Neural crest cell (in vitro differentiated cells): ENCODE measurements at places on chromosomes 12 and 14.

- H3K4me1 ChIP-seq, result peaks cover 19% of the 10 kb centered on the region
- peak overlapping the region; percentile 6 for H3K4me3 ChIP-seq
- peaks cover 56% of the 10 kb centered on the region for H3K27me3 ChIP-seq
- DNase-seq, result no peak
- H3K27ac ChIP-seq, result no peak overlapping the region
These were observed 2.9 kb upstream of the PPP4R4 start for GRCh38 chr14:94171208-94171607.

DNA sequence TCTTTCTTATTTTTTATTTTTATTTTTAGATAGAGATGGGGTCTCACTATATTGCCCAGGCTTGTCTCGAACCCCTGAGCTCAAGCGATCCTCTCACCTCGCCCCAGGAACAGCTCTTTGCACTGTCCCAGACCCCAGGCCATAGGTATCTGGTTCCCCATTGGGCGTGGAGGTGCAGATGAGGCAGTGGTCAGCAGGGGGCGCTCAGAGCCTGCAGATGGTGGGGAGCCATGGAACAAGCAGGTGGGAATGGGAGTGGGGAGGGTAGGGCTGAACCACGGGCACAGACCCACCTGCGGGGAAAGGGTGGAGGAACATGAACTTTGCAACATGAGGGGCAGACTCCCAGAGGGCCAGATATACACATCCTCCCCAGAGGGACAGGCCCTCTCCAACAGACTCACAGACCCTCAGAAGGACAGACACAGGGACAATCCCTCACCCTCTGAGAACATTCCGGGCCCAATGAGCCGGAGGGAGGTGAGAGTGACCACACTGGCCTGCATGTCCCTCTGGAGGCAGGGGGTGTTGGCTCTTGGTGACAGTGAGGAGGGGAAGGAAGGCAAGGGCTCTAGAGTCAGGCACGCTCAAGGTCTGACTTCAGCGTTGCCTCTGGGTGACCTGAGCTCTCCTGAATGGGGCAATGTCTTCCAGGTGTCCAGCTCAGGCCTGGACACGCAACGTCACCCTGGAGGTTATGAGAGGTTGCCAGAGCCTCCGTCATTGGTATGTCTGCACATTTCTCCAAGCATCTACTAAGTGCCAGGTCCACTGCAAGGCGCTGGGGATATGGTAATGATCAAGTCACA, 34.9 kb downstream of the KRT80 start:
- H3K4me3 ChIP-seq, result no peak overlapping the region
- no peaks in the 10 kb centered on the region for H3K27me3 ChIP-seq
- peak; percentile 87 for DNase-seq

DNA sequence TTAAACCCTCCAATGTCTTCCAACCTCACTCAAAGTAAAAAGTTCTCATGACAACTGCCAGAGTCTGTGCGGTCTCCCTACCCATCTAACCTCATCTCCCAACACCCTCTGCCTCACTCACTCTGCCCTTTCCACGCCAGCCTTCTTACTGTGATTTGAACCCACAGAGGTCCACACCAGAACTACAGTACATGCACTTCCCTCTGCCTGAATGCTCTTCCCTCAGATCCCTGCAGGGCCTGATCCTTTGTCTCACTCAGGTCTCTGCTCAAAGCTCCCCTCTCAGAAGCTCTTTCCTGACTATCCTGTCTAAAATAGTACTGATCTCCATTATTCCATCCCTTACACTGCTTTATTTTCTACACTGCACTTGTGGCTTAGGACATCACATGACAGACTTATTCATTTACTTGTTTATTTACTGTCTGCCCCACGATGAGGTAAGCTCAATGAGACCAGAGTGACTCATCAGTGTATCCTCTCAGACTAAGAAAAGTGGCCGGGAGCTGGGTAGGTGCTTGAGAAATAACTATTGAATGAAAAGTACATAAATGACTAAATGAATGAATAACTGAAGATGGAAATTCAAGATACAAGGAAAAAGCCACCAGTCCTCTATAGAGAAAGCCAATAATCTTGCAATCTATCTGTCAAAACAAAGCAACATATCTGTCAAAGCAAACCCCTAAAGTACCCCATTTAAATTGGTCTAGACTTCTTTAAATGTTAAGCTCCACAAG, 17.1 kb downstream of the POMT2 start:
- H3K36me3 ChIP-seq, result peaks cover 6% of the 10 kb centered on the region
- H3K27ac ChIP-seq, result peak overlapping the region; percentile 79
- H3K27me3 ChIP-seq, result no peaks in the 10 kb centered on the region
- peaks cover 49% of the 10 kb centered on the region for H3K4me1 ChIP-seq

DNA sequence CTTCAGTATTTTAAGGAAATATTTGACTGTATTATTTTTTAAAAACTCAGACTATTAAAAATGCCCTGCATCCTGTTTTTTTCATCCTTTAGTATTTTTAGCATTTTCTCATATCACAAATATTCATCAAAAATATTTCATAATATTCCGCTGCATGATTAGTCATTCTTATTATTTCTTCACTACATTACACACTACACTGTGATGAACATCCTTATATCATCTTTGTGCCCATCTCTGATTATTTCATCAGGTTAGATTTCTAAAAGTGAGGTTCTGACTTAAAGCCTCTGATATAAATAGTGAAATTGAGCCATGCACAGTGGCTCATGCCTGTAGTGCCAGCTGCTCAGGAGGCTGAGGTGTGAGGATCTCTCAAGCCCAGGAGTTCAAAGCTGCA, 8.1 kb downstream of the COCH start:
- peaks cover 4% of the 10 kb centered on the region for H3K27me3 ChIP-seq
- no peak overlapping the region for H3K27ac ChIP-seq
- peaks cover 2% of the 10 kb centered on the region for H3K36me3 ChIP-seq

GRCh38 chr14:69152902-69153151, at the start of gene DCAF5:
Gene DCAF5 (minus strand): TSS chr14:69153119. CDS start chr14:69152978, 141 bp downstream.
- H3K27ac ChIP-seq, result peak within 1 kb of the TSS; percentile 48
- peak within 1 kb of the TSS; percentile 97 for H3K4me3 ChIP-seq
- no peaks in the 10 kb centered on the region for H3K27me3 ChIP-seq
- peaks cover 5% of the 10 kb centered on the region for H3K36me3 ChIP-seq

DNA sequence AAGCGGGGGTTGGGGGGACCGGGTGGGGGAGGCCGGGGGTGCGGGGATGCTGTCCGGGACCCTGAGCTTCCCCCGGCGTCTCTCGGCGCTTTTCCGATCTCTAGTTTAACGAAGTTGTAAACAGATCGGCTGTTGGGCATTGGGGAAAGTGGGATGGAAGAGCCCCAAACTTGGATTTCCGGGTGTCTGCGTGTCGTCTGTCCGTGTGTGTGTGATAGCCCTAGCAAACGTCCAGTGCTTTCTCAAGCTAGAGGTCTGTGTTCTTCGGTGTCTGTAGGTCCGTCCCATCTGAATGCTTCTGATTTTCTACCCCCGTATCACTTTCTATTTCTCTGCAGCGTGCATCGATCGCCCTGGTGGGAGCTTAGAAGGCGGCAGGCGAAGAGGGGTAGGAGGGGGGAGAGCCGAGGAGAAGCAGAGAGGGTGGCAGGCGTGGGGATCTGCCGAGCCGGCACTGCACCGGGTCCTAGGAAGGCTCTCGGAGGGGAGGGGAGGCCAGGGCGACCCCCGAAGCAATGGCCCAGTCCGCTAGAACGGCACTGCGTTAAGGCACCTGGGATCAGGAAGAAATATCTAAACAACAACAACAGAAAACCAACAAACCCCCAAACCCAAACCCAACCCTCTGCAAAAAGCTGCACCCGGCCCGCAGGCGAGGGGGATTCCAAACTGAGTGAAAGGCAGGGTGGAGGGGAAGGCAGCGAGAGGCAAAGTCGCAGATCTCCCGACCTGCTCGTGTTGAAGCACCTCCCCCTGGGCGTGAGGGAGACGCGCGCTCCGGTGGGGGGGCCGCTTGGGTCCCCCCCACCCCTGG, 1.0 kb downstream of the KCNA1 start:
- peaks cover 15% of the 10 kb centered on the region for H3K4me1 ChIP-seq
- no peak overlapping the region for H3K27ac ChIP-seq
- peaks cover 6% of the 10 kb centered on the region for H3K36me3 ChIP-seq
- H3K27me3 ChIP-seq, result peaks cover 50% of the 10 kb centered on the region

DNA sequence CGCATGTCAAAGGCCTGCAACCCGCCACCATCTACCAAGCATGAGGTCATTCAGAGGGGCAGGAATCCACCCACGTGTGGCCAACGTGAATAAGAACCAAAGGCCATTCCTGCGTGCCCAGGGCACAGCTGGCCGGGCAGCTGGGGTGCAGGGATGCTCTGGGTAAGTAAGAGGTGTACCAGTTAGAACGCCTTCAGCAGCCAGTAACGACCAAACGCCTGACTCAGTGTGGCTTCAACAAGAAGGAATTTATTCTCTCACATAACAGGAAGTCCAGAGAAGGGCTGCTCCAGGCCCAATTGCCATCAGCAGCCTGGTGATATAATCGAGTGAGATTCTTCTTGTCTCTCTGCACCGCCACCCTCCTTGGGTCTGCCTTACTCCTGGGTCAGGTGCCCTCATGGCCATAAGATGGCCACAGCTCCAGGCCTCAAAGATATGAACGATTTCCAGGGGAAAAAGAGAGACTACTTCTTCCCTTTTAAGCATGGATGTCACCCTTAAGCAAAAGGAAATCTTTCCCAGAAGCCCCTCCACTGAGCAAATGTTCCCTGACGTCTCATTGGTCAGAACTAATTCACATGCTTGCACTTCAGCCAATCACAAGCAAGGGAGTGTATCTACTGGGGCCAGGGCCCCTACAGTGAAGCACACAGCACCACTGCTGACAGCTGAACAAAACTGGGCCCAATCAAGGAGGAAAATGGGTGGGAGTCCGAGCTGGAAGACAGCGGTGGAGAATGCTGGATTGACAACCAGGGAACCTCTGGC, 7.3 kb downstream of the TTC7B start:
- H3K4me3 ChIP-seq, result no peak overlapping the region
- no peaks in the 10 kb centered on the region for H3K36me3 ChIP-seq
- H3K27ac ChIP-seq, result no peak overlapping the region
- DNase-seq, result no peak

DNA sequence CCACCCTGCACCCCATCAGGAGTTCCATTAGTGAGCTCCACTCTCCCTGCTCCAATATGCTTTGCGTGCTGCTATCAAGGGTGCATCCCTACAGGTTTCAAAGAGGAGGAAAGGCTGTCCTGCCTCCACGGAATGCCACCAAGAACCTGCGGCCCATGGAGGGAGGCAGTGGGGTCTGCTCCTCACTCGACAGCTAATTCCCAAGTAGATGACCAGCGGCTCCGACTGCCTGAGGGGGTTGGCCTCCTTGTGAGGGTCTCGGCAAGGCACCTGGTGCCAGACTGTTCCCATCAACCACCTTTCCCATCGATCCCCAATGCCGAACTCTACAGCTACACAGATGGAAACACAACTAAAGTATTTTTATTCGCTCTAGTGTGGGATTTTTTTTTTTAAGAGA, 36.0 kb downstream of the AMN start:
- no peaks in the 10 kb centered on the region for H3K4me1 ChIP-seq
- H3K4me3 ChIP-seq, result no peak overlapping the region
- no peaks in the 10 kb centered on the region for H3K27me3 ChIP-seq
- H3K36me3 ChIP-seq, result peaks cover 8% of the 10 kb centered on the region
- no peak overlapping the region for H3K27ac ChIP-seq

DNA sequence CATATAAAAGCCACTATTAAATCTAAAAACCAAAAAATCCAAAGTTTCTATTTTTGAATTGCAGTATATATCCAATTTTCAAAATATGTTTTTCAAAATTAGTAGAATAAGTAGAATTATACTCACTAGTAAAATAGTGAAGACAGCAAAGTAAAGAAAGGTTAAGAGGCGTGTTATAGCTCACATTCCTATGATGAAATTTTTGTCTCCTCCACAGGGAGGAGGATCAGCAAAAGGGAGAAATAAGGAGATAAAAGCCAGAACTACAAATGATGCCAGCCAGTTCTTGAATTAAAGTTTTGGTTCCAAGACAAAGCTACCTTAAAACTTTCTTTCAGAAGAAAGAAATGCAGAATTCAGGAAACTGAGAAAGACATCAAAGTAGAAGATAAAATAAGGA, 50.0 kb downstream of the C2CD5 start:
- peaks cover 10% of the 10 kb centered on the region for H3K36me3 ChIP-seq
- H3K27me3 ChIP-seq, result no peaks in the 10 kb centered on the region
- H3K4me1 ChIP-seq, result no peaks in the 10 kb centered on the region
- no peak overlapping the region for H3K4me3 ChIP-seq

GRCh38 chr12:53928054-53928835, 10.4 kb upstream of the HOXC13 start:
- peaks cover 4% of the 10 kb centered on the region for H3K36me3 ChIP-seq
- H3K27ac ChIP-seq, result no peak overlapping the region
- no peak for DNase-seq
- no peaks in the 10 kb centered on the region for H3K4me1 ChIP-seq
- peaks cover 100% of the 10 kb centered on the region for H3K27me3 ChIP-seq

- peaks cover 10% of the 10 kb centered on the region for H3K4me1 ChIP-seq
- H3K27ac ChIP-seq, result no peak overlapping the region
- H3K27me3 ChIP-seq, result peaks cover 13% of the 10 kb centered on the region
- no peak overlapping the region for H3K4me3 ChIP-seq
These were observed 13.2 kb downstream of the TCL1B start for GRCh38 chr14:95699412-95699811.

DNA sequence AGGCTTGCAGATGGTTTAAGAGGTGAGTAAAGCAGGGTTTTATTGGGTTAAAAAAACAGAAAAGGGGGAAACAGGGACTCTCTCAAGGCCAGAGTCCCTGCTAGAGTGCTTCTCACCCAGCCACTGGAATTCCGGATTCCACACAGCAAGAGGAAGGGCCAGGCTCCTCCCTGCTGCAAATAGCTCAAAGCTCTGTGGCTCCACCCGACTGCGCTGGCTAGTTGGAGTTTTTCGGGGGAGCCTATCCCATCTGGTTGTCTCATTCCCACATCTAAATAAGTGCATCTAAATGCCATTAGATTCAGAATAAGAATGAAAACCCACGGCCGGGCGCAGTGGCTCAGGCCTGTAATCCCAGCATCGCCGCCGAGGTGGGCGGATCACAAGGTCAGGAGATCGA, 791.5 kb downstream of the SLC16A7 start:
- H3K36me3 ChIP-seq, result no peaks in the 10 kb centered on the region
- DNase-seq, result no peak
- no peak overlapping the region for H3K4me3 ChIP-seq
- H3K27me3 ChIP-seq, result no peaks in the 10 kb centered on the region
- H3K27ac ChIP-seq, result no peak overlapping the region
- no peaks in the 10 kb centered on the region for H3K4me1 ChIP-seq

GRCh38 chr14:51703787-51704186, 52.1 kb downstream of the FRMD6 start:
- H3K4me1 ChIP-seq, result peaks cover 14% of the 10 kb centered on the region
- H3K27ac ChIP-seq, result no peak overlapping the region
- H3K36me3 ChIP-seq, result peaks cover 8% of the 10 kb centered on the region
- no peaks in the 10 kb centered on the region for H3K27me3 ChIP-seq
- H3K4me3 ChIP-seq, result no peak overlapping the region

- DNase-seq, result peak; percentile 66
- no peaks in the 10 kb centered on the region for H3K36me3 ChIP-seq
- H3K4me1 ChIP-seq, result peaks cover 14% of the 10 kb centered on the region
- H3K4me3 ChIP-seq, result peak within 1 kb of the TSS; percentile 55
These were observed at the start of gene NEUROD4 for GRCh38 chr12:55019784-55020183. Gene NEUROD4 (plus strand): TSS chr12:55019974. CDS start chr12:55026440, 6,466 bp downstream.

GRCh38 chr12:110668480-110669192, 20.3 kb downstream of the HVCN1 start:
- H3K36me3 ChIP-seq, result peaks cover 11% of the 10 kb centered on the region
- no peak for DNase-seq
- no peaks in the 10 kb centered on the region for H3K27me3 ChIP-seq
- H3K4me3 ChIP-seq, result no peak overlapping the region
- H3K4me1 ChIP-seq, result no peaks in the 10 kb centered on the region
- H3K27ac ChIP-seq, result peak overlapping the region; percentile 41
